Activated CD8-positive, alpha-beta memory T cell treated with anti-CD3 and anti-CD28 coated beads, Interleukin-2, amount 50 U/mL, for 4 hours (primary cell): ENCODE measurements at places on chromosomes 16 and 17.

GRCh38 chr16:51072591-51072990 is 78.5 kb downstream of the SALL1 start:
- no peak for DNase-seq

DNA sequence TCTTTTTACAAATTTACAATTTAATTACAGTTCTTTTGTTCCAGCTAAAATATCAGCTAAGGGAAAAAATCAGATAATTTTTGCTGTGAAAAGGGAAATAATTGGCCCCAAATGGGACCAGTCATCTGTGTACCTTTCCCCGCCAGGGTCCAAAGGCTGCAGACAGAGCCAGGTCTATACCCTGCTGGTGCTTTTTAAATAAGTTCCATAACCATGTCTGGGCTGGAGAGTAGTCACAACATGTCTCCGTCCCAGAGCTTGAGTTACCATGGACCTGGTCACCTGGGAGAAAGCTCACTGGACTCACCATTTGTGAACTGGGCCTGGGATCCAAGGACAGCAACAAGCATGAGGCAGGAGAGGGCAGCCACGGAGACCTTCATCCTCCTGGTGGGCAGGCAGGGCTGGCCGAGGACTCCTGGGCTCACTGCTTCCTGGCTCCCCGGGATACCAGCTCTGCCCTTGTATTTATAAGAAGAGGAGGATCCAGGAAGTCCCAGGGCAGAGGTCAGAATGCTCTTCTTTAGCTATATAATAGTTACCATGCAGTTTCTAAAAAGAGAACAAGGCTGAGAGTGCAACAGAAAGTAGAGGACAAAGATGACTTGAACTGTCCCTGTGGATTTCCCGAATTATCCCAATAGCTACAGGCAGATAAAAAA is at the start of gene CCL15:
CCL15 (minus strand) TSS at position 444 of the 662 bp plus-strand sequence; CDS start at position 383, 61 bp downstream.
- no peak for DNase-seq

DNA sequence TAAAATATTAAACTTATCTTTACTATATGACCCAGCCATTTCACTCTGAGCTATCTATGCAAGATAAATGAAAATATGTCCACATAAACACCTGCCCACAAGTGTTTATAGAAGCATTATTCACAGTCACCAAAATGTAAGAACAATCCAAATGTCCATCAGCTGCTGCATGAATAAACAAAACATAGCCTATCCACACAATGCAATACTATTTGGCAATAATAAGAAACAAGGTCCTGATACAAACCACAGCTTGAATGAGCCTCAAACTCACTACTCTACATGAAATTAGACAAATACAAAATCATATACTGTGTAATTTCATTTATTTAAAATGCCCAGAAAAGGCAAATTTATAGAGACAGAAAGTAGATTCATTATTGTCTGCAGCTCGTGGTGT is 355.1 kb downstream of the CDH8 start:
- DNase-seq = no peak

GRCh38 chr17:17853811-17854447 is 17.1 kb upstream of the SREBF1 start:
- no peak for DNase-seq

DNA sequence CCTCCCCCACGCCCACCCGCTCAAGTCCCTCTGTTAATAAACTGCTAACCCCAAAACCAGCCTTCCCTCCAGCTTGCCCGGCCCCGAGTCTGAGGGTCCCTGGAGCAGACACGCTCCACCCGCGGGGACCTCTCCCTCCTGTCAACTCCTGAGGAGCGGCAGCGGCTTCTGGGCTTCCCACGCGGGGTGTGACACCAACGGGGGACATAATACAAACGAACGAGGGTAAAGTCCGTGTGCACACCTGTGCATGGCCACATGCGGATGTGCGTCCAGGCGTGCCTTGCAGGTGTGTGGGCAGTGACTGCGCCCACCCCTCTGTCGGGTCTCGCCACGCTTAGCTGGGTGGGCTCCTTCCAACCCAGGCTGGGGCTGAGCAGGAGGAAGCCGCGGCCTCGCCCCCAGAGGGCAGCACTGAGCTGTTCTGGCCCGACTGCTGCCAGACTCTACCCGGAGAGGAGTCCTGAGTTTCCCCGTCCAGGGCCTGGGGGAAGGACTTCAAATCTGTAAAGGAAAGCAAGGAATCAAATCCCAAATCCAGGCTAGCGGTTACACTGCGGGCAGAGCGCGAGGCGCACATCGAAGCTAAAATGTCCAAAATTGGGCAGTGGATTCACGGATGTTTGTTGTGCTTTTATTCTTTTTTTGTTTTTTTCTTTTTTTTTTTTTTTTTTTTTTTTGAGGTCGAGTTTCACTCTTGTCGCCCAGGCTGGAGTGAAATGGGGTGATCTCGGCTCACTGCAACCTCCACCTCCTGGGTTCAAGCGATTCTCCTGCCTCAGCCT is 24.2 kb upstream of the KRT17 start:
- DNase-seq = peak; percentile 88
